ENCODE measurements at places on chromosomes 12 and 14. TPM values are rescaled to one million over a fixed set of nuclear protein-coding genes. Genes with fewer than 3 reads are reported as not detected.

GRCh38 chr12:122399592-122400373 lies 22.7 kb downstream of the CLIP1 start:
- DNase-seq: peak; percentile 84

- no peak for DNase-seq
Measured at GRCh38 chr12:11669348-11669747, 19.9 kb downstream of the ETV6 start.

GRCh38 chr14:54681811-54682261 lies 114.9 kb downstream of the SAMD4A start:
- DNase-seq: peak; percentile 90

GRCh38 chr12:130698106-130698505 lies 18.0 kb downstream of the RIMBP2 start:
- no peak for DNase-seq

DNA sequence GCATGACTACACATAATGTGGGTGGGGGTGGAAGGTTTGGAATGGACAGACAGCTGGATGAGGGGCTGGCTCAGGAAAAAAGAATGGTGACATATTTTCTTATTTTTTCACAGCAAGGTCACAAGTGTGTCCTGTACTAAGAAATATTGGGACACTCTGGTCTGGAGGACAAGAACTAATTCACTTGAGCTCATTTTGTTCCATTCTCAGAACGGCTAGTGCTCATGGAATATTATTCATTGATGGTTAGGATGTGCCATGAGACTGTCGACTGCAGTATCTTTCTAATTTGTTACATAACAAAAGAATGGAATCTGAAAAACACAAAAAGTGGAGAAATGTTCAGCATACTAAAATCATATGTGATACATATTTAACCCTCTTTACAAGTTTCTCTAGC lies 149.5 kb downstream of the BMP4 start:
- no peak for DNase-seq

GRCh38 chr14:85853996-85854526 lies 324.1 kb downstream of the FLRT2 start:
- no peak for DNase-seq

- no peak for DNase-seq
Measured at GRCh38 chr12:104182621-104183378, 32.8 kb upstream of the TXNRD1 start.

- DNase-seq: peak; percentile 95
Measured at GRCh38 chr14:77003960-77004710, 24.4 kb downstream of the IRF2BPL start.

DNA sequence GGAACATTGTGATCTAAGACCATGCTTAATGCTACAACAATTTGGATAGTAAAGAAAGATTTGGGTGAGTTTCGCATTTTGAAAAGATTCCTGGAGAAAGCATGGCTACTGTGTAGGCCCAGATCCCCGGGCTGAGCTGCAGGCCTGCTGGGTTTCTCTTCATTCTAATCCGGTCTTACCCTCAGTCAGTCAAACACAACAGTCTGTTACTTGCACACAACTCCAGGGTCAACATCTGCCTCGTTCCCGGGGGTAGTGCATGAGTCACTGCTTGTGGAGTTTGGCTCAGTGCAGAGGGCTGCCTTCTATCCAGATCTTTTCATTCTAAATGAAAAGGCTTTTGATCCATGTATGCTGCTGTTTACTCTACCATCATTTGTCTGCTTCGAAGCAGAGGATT lies 60.4 kb upstream of the SEL1L start:
- peak; percentile 94 for DNase-seq

DNA sequence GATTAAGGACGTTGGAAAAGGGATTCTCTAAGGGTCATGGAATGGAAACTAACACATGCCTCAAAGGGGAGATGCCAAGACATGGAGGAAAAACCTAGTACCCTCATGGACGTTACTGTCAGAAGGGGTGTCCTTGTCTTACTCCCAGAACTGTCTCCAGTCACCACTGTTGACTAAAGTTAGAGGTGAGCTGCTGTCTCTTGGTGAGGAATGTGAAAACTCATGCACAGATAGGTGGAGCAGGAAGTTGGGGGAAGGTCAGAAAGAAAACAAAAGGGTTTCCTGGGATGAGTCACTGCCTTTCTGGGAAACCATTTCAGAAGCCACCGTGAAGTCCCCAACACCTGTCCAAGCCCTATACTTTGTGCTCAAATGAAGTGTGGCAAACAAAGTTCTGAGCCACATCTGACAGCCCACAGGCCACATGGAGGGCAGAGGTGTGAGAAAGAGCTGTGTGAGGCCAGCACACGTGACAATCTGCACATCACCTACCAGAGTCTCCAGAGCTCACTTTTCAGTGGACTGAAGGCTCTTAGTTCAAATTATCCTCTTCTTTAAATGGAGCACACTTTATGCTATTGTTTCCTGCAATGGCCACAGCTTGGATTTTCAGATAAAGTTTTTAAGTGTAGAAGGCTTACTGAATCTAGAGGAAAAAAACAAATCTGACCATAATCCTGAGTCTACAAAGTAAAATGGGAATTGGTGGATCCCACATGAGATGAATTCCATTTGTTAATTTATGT lies 92.9 kb upstream of the EGLN3 start:
- no peak for DNase-seq

DNA sequence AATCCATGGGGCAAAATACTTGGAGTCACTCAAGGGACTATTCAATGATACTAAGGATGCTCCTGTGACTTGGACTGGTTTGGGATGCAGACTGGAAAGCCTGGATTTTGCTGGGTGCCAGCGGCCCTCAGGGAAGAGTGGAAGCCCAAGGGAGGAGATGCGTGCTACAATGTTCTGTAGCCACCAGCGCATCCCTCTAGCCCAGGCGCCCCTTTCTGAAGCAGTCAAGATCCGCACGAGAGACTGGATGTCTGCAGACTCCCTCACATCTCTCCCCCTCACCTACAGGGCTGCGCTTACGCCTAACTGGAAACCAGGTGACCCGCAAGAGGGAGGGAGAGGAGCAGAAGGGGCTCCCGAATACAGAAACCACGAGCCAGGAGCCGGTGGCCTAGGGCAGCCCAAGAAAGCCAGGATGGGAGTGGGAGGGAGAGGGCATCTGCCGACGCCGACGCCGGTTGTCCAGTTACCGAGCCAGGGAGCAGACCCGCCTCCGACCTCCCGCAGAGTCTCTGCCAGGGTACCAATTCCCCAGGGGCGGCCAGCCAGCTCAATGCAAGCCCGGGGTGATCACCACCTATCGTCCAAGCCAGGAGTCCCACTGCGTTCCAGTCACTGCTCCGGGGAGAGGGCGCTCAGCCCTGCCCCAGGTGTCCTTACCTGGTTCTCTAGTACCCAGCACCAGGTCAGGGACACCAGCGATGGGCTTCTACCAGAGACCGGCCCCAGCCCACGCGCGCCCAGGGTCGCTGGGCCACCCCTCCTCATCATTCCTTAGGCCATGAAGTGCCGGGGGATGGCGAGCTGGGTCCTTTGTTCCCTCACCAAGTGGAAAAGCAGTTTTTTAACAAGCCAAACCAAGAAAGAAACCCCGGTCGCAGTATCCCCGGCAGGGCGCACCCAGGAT lies 1.2 kb downstream of the NTN4 start:
- DNase-seq: no peak

DNA sequence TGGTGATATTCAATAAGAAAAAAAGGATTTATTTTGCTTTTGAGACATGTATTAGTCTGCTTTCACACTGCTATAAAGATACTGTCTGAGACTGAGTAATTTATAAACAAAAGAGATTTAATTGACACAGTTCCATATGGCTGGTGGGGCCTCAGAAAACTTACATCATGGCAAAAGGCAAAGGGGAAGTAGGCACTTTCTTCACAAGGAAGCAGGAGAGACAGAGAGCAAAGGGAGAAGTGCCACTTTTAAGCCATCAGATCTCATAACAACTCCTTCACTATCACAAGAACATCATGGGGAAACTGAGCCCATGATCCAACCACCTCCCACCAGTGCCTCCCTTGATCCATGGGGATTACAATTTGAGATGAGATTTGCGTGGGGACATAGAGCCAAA lies 43.9 kb downstream of the BHLHE41 start:
- DNase-seq: no peak

- no peak for DNase-seq
Measured at GRCh38 chr12:130661486-130662255, 54.4 kb downstream of the RIMBP2 start.

GRCh38 chr12:4311776-4312175 lies 9.2 kb upstream of the TIGAR start:
- no peak for DNase-seq

DNA sequence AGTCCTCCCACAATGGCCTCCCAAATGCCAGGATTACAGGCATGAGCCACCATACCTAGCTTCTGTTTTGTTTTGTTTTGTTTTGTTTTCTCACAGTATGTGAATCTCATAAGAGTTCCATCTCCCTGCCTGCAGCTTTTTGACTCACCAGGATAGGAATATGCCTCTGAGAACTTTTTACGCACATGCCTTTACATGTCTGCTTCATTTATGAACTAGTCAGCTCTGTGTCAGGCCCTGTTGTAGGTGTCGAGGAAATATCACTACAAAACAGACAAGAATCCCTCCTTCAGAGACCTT lies 89.0 kb downstream of the BORCS5 start:
- DNase-seq: no peak

GRCh38 chr14:74841230-74842207 lies 34.4 kb downstream of the PROX2 start:
- DNase-seq: no peak

- no peak for DNase-seq
Measured at GRCh38 chr12:69332815-69333358, 15.3 kb upstream of the LYZ start.

- DNase-seq: peak; percentile 47
Measured at GRCh38 chr12:115257791-115258190, 573.8 kb upstream of the TBX3 start.

GRCh38 chr14:24431569-24432258 lies 2.0 kb downstream of the KHNYN start:
- peak; percentile 92 for DNase-seq

- DNase-seq: peak; percentile 30
Measured at GRCh38 chr12:80356097-80356496, 87.9 kb upstream of the PTPRQ start.

DNA sequence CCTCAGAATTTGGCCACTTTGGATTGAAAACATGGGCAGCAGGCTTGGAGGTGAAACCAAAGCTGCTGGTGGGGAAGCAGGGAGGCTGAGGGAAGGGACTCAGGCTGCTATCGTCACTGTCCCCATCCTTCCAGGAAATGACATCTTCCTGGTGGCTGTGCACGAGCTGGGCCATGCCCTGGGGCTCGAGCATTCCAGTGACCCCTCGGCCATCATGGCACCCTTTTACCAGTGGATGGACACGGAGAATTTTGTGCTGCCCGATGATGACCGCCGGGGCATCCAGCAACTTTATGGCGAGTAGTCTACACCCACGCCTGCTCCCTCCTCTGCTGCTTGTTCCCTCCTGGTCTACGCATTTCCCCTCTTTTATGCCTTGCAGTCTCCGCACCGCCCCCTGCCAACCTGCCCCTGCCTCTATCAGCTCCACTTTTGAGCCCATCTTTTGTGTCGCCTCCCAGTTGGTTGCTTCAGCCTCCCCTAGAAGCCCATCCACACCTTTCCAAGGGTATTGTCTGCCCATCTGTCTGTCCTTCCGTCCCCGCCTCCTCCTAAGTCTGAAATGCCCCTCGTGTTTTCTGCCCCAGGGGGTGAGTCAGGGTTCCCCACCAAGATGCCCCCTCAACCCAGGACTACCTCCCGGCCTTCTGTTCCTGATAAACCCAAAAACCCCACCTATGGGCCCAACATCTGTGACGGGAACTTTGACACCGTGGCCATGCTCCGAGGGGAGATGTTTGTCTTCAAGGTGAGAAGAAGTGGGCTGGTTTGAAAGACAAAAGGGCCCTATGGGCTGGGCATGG lies 6.9 kb downstream of the MMP14 start:
- DNase-seq: no peak

- peak; percentile 75 for DNase-seq
Measured at GRCh38 chr14:69554500-69554899, 20.2 kb downstream of the CCDC177 start.

- DNase-seq: no peak
Measured at GRCh38 chr12:110012659-110013058, 13.4 kb downstream of the ANKRD13A start.

- DNase-seq: no peak
Measured at GRCh38 chr12:51442324-51442723, 17.7 kb downstream of the SLC4A8 start.

- no peak for DNase-seq
Measured at GRCh38 chr14:59297071-59297776, 108.8 kb downstream of the DAAM1 start.

GRCh38 chr12:52969828-52970569 lies 21.1 kb downstream of the KRT18 start:
- peak; percentile 56 for DNase-seq

DNA sequence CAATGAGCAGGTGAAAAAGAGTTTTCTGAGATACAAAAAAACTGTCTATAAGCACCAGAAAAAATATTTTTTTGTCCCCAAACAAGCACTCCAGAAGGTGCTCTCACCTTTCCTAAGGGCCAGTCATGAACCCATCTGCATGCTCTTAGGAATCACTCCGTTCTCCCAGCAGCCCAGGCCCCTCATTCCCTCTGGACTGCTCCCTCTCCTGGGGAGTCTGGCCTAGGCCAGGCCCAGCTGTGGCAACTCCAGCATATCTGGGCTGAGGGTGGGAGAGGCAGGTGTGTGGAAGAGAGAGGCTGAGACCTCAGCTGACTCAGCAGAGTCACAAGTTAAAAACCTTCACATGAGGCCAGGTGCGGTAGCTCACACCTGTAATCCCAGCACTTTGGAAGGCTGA lies 54.6 kb downstream of the TRAFD1 start:
- no peak for DNase-seq

DNA sequence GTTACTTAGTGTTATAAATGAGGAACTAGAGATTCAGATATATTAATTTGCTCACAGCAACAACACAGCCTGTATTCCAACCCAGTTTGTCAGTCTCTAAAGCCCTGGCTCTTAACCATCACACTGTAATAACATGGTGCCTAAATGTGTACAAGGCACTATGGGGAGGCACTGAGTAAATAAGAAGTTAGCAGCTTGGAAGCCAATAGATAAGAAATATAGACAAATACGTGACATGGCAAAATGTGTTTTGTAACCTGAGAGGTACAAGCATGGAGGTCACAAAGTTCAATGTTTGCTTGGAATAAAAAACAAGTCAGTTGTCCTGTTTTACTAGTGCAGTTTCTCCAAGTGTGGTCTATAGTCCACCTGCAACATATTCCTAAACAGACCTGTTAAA lies 16.3 kb upstream of the SLCO1A2 start:
- DNase-seq: no peak

DNA sequence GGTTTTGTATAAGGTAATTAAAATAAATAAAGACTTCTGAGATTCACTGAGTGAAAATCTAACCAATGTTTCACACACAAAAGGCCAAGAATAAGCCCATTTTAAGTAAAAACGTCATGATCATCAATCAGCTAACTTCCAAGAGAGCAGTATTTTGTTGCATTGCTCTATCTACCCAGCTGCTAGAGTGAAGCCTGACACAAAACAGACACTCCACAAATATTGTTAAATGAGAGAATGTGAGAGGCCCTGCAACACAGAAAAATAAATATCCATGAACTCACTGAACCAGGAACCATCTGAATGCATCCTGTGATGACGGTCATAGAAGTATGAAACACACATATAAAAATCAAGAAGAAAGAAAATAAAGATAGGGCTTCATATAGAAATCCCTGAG lies 358.6 kb upstream of the TMTC1 start:
- peak; percentile 73 for DNase-seq

The SPIC gene
- total RNA-seq: 0.72 TPM

The LAG3 gene
- total RNA-seq: 1.7 TPM

The PRB2 gene
- not detected for total RNA-seq

The AQP2 gene
- 0.24 TPM for total RNA-seq

The FBLN5 gene
- 86.9 TPM for total RNA-seq

The CEBPE gene
- total RNA-seq: 6.0 TPM

The FAM181A gene
- total RNA-seq: not detected

The GNG2 gene
- total RNA-seq: 20.9 TPM

The ENDOU gene
- 2.9 TPM for total RNA-seq

The SLC10A1 gene
- 2.4 TPM for total RNA-seq

The CRIP1 gene
- total RNA-seq: 24.1 TPM

The KRT72 gene
- 1.2 TPM for total RNA-seq
